NCI-H1436 (cell line): ENCODE measurements at places on chromosomes 5 and 9.

- DNase-seq: no peak
Observed at GRCh38 chr5:174294891-174295620, 249.6 kb downstream of the NSG2 start.

GRCh38 chr5:156087577-156088110 lies 239.3 kb upstream of the SGCD start:
- no peak for DNase-seq

- peak; percentile 51 for DNase-seq
Observed at GRCh38 chr5:157148734-157149615, 6.3 kb upstream of the MED7 start.

GRCh38 chr9:133514460-133515239 lies 10.1 kb downstream of the MYMK start:
- no peak for DNase-seq

DNA sequence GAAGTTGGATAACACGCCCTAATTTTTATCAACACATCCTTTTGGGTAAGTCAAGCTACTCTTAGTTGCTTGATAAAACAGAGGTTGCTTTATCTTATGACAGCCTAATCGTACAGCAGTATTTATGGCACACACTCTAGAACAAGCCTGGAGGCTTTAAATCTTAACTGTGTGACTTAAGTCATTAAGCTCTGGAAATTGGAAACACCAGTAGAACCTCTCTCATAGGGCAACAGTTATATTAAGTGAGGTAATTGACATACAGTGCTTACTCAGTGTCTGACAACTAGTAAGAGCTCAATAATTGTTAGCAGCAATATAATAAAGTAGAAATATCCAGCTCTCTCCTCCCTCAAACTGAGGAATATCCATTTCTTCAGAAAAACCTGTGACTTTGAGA lies 808.9 kb upstream of the WWC1 start:
- DNase-seq: no peak

DNA sequence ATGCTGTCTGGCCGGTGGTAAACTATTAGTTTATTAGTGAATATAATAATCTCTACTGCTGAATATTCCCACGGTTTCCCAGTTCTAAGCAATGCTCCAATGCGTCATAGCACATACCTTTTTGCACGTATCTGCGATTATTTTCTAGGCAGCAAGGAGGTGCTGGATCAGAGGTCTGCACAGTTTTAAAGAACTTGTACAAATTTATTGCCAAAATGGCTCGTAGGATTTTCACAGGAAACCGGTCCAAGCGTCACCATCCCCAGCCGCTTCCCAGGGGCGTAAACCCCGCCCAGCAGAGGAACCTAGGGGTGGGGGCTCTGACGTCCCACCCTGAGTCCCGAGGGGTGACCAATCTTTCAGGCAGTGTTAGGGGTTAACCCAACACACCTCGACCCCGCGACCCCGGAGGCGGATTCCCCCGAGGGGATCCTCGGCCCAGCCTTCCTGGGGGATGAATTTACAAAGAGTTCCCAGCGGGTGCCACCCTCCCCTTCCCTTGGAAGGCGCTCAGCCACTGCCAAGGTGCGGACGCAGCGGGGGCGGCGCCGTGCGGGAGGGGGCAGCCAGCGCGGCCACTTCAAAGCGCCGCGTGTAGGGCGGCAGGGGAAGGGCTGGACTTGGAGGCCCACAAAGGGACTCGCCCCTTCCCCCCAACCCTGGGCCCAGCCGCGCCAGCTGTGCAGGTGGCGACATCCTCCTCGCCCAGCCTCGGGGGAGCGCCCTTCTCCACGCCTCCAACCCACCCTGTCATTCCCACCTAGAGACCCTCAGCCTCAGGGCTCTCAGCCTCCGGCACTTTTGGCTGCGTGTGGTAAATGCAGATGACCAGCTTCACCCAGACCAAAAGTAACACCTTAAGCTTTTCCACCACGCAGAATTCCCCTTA lies 43.5 kb upstream of the TCF7 start:
- DNase-seq: no peak

DNA sequence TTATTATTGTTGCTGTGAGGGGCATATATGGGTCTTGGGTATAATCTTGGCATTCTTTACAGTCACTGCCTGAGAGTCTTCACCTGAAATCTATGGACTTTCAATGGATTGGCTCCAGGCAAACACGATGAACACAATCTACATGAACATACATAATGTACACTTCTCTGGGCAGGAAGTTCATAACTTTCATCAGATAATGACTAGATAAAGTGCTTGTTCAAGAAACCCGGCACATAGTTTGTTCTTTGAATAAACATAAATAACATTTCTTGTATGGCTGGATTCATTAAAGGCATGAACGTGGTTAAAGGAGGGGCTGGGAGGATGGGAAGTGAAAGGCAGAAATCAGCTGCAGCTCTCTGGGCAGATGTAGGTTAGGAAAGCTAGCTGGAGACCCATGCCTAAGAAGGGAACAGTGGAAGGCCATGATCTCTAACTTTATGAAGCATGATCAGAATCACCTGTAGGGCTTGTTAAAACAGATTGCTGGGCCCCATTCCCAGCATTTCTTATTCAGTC lies 306.9 kb upstream of the EFNA5 start:
- no peak for DNase-seq

DNA sequence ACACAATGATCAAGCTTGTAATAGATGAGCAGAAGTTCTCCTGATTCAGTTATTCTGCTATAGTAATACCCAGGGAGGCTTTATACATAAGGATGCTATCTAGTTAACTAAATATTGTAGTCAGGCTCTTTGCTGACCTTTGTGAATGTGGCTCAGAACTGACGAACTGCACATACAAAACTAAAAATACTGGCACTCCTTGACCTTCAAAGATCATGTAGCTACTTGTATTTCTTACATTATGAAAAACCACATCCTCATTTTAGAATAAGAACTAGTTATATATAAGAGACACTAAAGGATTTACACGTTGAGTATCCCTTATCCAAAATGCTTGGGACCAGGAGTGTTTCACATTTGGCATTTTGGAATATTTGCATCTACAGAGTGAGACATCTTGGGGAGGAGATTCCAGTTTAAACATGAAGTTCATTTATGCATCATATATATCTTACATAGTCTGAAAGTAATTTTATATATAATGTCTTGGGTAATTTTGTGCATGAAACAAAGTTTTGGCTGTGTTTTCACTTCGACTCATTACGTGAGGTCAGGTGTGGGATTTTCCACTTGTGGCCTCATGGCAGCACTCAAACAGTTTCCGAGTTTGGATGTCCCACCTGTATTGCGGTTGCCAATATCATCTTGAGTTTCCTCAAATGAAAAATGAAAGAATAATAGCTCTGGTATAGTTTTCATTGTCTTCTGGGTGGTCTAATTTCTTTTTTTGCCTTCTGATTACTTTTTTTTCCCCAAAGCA lies 58.4 kb upstream of the FBXL7 start:
- no peak for DNase-seq

- DNase-seq: peak; percentile 27
Observed at GRCh38 chr5:145204743-145205142, 630.4 kb downstream of the PRELID2 start.

DNA sequence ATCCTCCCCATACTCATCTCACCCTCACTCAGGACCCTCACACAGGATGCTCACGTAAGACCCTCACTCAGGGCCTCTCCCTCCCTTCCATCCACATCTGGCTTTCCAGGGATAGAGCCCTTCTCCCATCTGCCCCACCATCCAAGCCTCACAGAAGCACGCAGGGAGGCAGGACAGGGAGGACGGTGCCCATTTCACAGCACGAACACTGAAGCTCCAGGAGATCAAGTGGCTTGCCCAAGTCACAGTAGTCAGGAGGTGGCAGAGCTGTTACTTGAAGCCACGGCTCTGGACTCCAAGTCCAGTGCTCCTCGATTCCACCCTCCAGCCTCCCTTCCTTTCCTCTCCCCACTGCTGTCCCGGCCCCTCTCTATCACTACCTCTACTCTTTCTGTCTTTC lies 21.7 kb downstream of the DNM1 start:
- DNase-seq: no peak

GRCh38 chr5:132295505-132296411 lies 1.6 kb downstream of the SLC22A4 start:
- no peak for DNase-seq

DNA sequence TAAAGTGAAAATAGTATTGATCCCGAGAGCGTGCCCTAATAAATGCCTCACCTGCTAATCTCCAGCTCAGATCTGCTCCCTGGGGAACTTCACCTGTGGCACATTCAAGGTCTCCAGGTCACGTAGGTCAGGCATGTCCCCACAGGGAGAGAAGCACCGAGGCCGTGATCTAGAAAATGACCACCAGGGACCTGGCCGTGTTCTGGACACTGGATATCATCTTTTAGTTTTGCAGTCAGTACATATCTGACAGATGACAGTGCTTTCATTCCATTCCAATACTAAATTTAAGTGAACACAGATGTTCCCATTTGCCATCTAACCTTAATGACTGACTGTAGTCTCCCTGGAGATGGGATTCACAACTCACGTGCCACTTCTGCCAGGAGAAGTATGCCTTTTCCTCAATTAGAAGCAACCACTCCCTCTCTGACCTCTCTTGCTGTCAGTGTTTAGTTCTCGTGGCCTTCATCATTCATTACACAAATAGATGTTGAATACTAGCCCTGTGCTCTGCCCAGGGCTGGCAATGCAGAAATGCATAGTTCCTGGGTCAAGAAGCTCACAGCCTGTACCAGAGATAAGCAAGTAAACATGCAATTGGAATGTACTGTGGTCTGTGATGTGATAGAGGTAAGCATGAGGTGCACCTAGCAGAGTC lies 276.5 kb downstream of the NTRK2 start:
- no peak for DNase-seq

DNA sequence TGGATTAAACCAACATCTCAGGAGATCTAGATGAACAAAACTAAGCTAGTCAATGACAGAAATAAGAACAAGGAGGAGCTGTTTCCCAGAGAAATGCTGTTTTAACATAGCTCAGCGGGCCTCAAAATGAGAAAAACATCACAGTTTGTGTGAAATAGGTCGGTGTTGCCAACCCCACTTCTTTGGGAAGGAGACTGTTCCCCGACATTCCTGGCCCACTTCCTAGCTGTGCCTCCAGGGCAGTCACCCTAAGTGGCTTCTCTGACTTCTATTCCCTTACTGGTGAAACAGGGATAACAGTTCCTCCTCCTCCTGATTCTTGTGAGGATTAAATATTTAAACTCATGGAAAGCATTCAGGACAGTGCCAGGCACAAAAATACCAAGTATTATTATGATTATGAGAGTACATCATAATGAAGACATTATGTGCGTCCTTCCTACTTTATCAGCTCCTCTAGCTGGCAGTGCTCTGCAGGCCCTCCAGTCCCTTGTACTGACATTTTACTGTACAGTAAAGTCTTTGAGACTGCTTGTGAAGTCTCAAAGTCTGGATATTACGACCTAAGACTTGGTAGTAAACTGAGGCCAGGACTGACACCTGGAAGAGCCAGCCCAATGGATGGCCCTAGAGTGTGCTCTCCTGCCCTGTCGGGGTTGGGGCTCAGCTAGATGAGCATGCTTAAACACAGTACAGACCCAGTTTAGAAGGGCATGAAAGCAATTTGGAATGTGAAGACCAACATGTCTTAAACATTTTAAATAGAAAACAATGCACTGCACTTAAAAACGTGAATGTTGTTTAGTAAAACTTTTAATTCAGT lies 7.3 kb downstream of the ISCA1 start:
- no peak for DNase-seq

GRCh38 chr5:79793304-79793703 lies 103.7 kb downstream of the CMYA5 start:
- DNase-seq: no peak

DNA sequence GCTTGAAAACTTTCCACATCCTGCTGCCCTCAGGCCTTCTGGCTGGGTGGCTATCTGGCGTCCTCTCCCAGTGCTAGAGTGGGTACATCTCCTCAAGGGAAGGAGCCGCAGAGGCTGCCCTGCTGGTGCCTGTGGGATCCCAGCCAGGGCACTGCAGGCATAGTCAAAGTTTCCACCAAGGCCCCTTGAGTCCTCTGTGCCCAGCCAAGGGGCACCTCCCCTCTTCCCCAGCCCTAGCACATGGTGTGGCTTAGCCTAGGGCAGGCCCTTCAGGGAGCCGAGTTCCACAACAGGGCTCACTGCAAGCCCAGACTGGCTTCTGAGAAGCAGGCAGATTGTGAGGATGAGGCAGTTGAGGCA lies 103.2 kb downstream of the RGS3 start:
- DNase-seq: no peak

DNA sequence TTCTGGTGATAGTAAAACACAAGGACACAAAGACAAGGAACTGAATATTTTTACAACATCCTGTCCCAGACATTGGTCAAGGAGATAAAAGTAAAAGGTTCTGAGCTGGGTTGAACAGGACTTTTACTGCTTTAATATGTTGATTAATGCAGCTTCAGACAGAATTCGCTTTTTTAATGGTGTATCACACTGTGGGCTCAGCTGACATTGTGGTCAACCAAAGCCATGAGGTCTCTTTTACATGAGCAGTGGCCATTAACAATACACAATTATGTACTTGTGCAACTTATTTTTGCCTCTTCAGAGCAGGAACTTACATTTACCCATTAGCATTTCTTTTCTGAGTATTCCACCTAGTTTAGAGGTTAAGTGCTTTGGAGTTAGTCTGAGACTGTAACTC lies 22.8 kb upstream of the ERBIN start:
- DNase-seq: no peak

GRCh38 chr5:92927291-92927778 lies 653.7 kb downstream of the NR2F1-AS1 start:
- DNase-seq: no peak

GRCh38 chr5:149580808-149581191 lies 498 bp upstream of the ARHGEF37 start:
- DNase-seq: no peak

DNA sequence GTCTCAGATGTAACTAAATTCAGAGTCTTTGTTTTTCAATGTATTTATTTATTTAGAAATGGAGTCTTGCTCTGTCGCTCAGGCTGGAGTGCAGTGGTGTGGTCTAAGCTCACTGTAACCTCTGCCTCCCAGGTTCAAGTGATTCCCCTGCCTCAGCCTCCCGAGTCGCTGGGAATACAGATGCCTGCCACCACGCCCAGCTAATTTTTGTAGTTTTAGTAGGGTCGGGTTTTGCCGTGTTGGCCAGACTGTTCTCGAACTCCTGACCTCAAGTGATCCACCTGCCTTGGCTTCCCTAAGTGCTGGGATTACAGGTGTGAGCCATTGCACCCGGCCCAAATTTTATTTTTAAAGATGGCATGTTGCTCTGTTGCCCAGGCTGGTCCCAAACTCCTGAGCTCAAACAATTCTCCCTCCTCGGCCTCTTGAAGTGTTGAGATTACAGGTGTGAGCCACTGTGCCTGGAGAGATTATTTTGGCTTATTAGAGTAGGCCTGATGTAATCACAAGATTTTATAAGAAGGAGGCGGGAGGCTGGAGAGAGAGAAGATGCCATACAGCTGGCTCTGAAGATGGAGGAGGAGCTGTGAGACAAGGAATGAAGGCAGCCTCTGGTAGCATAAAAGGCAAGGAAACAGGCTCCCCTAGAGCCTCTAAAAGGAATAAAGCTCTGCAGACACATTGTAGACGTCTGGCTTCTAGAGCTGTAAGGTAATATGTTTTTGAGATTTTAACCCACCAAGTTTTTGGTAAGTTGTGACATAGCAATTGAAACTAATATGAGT lies 12.9 kb upstream of the KLF9 start:
- DNase-seq: no peak

GRCh38 chr9:130024597-130024994 lies 18.4 kb downstream of the FNBP1 start:
- DNase-seq: no peak
